ENCODE measurements at places on chromosomes 12 and 14.

DNA sequence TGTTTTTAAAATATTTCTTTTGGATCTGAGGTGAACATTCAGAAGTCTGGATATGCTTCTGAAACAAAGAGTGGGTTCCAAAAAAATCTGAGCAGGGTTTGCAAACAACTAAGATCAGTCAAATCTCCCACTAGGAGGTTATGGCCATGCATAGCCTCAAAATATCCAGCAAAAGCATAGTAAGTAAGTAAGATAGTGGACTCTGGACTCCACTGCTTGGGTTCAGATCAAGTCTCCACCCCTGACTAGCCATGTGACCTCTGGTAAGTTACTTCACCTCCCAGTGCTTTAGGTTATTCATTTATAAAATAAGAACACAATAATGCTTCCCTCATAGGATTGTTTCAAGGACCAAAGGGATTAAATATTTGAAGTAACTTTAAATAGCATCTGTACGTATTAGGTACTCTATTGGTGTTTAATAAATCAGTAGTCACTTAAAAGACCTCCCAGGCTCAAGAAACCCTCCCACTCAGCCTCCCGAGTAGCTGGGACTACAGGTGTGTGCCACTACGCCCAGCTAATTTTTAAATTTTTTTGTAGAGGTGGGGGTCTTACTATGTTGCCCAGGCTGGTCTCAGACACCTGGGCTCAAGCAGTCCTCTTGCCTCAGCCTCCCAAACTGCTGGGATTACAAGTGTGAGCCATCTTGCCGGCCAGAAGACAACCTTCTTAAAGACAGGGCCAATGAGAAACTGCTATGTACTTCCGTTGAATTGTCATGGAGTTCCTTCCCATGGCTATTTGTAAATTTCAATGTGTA lies 95.7 kb upstream of the SOX5 start:
- DNase-seq: no peak

- no peak for DNase-seq
Measured at GRCh38 chr12:113464452-113464775, 7.3 kb downstream of the LHX5 start.

DNA sequence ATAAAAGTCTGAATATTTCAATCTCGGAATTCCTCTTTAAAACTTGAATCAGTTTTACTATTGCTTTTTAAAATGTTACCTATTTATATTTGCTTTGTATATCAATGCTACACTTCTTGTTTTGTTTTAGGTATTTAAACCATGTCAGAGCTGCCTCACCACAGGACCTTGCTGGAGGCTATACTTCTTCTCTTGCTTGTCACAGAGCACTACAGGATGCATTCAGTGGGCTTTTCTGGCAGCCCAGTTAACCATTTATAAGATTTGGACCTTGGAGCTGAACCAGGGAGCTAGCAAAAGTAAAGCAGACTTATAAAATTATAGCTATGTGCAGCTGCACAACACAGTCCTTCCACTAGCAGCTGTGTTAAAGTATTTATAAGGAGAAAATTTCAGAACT lies 12.8 kb downstream of the TRMT5 start:
- no peak for DNase-seq

- no peak for DNase-seq
Measured at GRCh38 chr12:68078737-68079136, 80.8 kb downstream of the IFNG start.

GRCh38 chr12:59452746-59453145 lies 143.1 kb upstream of the SLC16A7 start:
- no peak for DNase-seq

GRCh38 chr12:110344657-110345056 lies 58.9 kb downstream of the ANAPC7 start:
- DNase-seq: no peak

DNA sequence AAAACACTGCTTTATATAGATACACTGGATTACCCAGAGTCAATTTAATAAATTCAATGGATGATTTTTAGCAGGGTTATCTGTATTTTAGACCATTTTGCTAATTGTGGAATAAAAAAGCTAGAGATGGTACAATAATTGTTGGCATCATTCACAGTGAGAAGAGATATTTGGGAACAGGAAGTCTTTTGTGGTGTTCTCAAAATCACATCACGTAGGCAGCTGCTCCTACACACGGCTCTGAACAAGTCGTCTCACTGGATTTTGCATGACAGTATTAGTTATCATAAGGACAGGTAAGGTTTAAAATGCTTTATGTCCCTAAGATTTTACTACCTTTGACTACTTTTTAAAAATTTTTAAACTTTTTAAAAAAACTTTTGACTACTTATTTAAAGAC lies 52.0 kb downstream of the PAPLN start:
- no peak for DNase-seq

DNA sequence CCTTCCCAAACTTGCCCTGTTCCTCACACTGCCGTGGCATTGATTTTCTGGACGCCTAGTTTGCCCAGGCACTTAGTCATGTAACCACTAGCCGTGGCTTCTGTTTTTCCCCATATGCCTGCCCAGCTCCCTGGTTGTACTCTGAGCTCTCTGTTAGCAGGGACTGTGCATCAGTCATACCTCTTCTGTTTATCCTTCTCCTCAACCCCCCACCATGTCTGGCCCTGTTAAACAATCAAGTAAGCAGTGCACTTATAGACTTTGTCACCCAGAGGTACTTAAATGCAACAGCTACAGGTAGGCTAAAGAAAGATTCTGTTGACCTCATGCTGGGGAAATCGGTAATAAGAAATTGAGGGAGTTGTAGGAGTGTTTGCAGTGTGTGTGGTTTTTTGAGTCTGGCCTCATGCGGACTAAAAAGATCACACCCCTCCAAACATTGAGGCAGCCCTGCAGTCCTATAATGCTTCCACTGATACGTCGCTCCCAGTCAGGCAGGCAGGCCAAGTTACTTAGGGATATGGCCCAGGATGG lies 17.0 kb downstream of the UBE3B start:
- DNase-seq: no peak

DNA sequence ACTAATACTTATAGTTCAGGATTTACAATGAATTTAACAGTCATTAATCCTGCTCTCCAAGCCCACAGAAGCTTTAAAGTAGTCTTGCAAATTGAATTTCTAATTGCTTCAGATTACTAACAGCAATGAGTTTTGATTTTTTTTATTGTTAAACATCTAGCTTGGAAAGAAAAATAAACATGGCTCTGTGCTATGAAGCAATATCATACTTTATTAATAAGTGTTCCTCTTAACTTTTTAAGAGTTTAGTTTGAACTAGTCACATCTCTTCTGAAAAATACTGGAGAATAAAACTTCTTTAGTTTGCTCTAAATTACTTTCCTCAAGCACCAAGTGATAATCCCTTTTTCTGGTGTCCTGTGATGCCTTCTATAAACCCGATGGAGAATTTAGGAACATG lies 250.2 kb downstream of the TRHDE start:
- no peak for DNase-seq

- DNase-seq: peak; percentile 32
Measured at GRCh38 chr12:106248846-106249371, 1.1 kb upstream of the CKAP4 start.

DNA sequence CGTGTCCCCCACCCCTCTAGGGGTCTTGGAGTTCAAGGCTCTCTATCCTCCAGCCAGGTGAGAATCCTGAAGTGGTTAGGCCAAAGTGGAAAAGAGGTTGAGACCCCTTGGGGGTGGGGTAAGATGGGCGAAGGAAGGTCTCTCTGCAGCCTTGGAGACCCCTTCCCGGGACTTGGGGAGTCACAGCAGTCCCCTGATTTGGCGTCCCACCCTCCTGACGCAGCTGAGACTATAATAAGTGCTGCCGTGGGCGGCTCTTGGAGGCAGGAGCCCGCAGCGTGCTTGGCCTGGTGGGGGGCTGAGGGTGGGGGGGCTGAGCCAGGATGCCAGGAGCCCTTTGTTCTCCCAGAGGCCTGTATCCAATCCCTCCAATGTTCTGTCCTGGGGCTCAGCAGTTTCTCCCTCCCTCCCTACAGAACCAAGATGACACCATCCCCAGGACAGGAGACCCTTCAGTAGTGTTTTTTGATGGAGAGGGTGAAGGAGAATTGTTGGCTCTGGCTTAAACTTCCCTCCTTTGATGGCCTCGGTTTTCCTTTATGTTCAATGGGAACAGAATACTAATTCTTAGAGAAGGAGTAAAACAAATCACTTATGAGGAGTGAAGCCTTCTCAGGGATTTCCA lies 1.5 kb upstream of the AGAP2 start:
- DNase-seq: no peak

Data from activated naive CD8-positive, alpha-beta T cell treated with anti-CD3 and anti-CD28 coated beads, Interleukin-2, amount 50 U/mL, for 24 hours (primary cell).